ENCODE measurements at places on chromosomes 1 and 21.

DNA sequence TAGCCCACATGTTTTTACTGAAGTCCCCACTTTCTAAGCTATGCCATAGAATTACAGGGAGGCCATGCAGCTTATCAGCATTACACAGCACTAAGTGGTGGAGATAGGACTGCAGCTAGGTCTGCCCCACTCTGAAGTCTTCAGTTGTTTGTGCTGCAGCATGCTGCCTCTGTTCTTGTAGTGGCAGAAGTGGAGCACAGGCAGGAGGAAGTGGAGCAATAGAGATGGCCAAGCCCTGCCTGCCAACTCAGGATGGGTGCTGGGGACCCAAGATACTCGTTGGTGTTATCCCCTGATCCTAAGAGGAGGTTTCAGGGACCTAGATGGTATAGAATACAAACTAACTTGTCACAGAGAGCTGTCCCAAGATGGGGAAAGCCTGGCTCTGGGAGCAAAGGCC, 12.9 kb downstream of the MRPL37 start:
- DNase-seq = no peak

- DNase-seq = no peak
Observed at GRCh38 chr1:82598812-82599211, 798.1 kb downstream of the ADGRL2 start.

GRCh38 chr21:40813918-40814317, 33.0 kb downstream of the DSCAM start:
- no peak for DNase-seq

DNA sequence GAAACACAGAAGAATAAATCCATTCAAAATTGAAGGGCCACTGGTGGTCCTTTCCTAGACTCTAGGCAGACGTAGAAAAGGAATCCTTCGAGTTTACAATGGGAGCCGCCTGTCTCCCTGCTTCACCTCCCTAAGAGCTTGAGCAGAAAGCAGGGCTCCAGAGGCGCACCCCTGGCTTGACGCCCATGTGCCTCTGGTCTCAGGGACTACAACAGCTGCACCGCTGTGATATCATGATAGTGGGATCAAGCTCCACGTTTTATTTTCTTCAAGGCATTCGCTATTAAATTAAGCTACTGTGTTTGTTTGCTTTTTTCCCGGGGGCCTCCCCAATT, 403 bp upstream of the C1orf122 start:
- DNase-seq = no peak

GRCh38 chr1:60425528-60425927, 352.0 kb upstream of the C1orf87 start:
- DNase-seq = peak; percentile 42

DNA sequence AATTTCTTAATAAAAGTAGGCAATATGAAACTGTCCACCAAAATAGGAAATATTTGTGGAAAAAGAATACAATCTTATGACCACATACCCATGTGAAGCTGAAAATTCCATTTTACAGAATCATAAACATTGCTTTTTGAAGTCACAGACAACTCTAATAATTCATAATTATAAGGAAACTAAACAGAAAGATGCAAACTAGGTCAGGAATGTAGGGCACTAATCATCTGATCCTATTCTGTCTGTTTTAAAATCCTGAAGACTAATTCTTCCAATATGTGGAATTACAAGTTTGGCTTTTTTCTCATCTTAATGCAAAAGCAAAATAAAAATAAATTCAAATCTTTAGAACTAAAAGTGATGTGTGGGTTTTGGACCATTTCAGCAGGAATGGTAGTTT, 528.6 kb downstream of the LTN1 start:
- no peak for DNase-seq

DNA sequence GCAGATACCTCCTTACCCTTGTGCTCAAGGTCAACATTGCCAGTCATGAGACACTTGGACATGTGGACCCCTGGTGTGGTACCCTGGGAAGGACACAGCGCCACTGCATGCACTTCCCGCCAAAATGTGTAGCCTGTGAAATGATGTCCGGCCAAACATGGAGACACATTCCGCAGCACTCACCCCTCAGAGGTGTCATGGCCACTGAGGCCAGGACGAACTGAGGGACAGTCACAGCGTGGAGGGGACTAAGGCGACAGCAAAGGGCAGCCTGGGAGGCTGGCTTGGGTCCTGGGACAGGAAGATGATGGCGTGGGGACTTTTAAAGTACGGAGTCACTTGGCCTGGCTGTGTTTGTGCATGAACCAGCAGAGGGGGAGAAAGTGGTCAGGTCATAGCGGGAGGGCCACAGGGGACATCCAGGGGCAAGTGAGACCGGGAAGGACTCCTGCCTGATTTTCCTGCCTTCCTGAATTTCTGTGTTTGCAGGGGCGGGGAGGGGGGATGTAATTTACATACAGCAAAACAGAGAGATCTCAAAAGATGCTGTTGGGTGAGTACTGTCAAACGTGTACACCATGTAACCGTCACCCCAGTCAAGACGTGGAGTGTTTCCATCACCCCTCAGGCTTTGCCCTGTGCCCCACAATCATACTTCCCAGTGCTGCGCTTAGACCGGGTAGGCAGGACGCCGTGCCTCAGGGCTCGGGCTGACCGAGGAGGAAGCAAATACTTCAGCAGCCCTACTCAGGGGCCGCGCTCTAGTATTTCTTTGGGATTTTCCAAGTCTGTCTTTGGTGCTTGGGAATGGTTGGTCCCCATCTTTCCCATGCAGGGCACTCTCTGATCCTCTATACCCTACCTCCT, 45.2 kb downstream of the WDR4 start:
- DNase-seq = no peak

GRCh38 chr1:26728645-26729044, 32.8 kb downstream of the ARID1A start:
- DNase-seq = no peak

DNA sequence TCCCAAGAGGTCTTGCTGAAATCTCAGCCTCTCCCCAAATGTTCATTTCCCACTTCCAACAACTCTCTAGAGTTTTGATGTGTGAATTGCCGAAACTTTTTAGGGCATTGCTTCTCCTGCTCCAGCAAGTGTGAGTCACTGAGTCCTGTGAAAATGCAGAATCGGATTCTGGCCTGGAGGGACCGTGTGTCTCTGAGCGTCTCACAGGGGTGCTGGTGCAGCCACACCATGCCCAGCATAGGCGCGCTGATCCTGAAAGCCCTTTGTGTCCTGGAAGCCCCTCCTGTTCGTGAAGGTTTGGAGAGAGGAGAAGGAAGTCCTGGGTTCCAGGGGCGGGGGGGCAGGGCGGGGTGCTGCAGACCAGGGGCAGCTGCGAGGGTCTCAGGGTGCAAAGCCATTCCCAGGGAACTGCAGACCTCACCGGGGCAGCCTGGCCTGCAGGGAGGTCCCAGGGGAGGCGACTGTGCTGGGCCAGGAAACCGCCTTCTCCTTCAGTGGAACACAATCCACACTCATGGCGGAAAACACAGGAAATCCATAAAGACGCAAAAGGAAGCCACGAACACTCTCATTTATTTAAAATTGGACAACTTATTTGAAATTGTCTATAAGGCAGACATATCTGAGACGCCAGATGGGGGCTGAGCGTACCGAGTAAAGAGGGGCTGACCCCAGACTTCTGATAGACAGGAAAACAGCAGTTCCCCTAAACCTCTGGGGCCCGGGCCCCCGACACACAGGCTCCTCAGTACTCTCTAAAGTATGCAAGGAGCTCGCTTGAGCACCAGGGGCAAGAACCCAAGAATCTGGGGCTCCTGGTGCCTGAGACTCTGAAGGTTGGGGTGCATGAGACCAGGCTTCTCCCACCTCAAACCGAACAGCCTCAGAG, 43.5 kb upstream of the ADARB1 start:
- no peak for DNase-seq

- DNase-seq = no peak
Observed at GRCh38 chr1:206579747-206580437, 32.4 kb downstream of the EIF2D start.

GRCh38 chr1:5659606-5660005, 332.6 kb downstream of the NPHP4 start:
- no peak for DNase-seq

DNA sequence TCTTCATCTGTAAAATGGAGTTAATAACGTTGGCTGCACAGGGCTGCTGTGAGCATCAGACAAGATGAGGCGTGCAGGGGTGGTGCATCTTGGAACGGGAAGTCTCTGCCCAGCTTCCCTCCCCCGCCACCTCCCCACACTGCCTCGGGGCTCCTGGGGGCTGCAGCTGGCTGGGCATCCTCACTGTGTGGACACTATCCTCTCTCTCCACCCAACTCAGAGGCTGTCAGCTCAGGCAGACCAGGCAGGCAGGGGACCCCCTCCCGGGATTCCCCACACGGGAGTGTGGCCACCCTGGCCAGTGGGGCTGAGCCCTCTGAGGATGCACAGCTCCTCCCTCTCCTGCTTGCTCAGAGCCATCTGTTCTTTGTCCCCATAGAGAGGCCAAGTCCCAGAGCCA, 122.7 kb downstream of the CCDC185 start:
- DNase-seq = no peak

DNA sequence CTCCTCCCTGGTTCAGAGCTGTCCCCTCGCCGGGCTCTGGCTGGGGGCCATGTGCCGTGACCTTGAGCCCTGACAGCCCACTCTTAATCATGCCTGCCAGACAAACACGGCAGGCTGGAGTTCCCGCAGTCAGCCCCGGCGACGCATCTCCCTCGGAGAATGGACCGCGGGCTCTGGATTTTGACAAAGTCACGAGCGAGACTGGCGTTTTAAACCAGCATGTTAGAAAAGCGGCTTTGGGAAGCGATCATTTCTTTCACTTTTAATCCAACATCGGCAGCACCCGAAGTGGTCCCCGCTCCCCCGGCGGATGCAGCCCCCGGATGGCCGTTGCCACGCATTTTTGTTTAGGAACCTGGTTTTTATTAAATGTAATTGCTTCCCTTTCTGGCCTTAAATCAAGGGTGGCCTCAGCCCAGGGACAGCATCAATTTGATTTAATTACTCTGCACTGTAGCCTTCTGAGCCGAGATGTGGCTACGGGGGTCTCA, 70.9 kb downstream of the PRDM16 start:
- no peak for DNase-seq

DNA sequence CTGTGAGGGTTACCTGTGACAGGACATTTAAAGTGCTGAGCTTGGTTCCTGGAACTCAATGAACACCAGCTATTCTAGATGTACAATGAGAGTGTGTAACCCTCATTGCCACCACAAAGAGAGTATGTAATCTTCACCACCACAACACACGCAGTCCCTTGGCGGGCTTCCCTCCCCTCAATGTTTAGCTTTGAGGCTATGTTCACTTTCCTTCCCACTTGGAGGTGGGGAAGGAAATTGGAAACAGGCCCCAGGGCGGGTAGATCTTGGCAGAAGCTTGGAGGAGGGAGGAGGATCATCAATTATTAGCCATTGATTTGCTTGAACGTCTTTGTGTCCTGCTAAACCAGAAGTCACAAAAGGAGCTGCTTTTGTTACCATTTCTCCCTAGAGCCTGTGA, 8.3 kb upstream of the COL16A1 start:
- DNase-seq = no peak

DNA sequence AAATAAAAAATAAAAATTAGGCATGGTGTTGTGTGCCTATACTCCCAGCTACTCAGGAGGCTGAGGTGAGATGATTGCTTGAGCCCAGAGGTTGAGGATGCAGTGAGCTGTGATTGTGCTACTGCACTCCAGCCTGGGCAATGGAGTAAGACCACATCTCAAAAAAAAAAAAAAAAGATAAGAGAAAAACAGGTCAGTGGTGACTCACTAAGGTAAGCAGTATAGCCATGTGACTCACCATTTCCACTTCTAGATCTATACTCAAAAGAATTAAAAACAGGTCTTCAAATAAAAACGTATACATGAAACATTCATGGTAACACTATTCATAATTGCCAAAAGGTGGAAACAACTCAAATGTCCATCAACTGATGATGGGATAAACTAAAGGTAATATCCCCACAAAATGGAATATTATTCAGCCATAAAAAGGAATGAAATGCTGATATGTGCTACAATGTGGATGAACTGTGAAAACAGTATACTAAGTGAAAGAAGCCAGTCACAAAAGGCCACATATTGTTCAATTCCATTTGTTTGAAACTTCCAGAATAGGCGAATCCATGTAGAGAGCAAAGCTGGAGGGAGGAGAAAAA, 75.1 kb downstream of the ZNF281 start:
- DNase-seq = peak; percentile 31
